ENCODE measurements at places on chromosomes 7 and 10. TPM values are rescaled to one million over a fixed set of nuclear protein-coding genes. Genes with fewer than 3 reads are reported as not detected.

The CLDN3 gene
- total RNA-seq = not detected

The ODAD2 gene
- 0.25 TPM for total RNA-seq

The PTPN20 gene
- total RNA-seq = 1.5 TPM

DNA sequence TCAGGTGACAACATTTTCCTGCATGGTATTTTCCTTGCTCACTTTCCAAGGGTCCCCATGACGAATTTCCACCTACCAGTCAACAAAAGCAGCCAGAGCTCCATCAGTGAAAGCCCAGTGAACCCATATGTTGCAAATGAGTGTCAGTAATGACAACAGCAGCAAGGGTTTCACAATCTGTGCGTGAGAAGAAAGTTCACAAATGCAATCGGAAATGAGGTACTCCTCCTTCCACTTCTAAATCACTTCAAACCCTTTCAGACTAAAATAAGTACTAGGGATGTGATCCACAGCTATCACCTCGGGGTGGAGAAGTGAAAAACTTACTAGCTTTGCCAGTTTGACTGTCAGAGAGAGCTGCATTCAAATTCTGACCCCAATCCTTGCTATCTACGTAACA lies 55.6 kb upstream of the BET1 start:
- no peak overlapping the region for H3K27ac ChIP-seq
- H3K27me3 ChIP-seq = no peaks in the 10 kb centered on the region
- H3K36me3 ChIP-seq = no peaks in the 10 kb centered on the region
- no peak overlapping the region for H3K4me3 ChIP-seq
- DNase-seq = no peak

GRCh38 chr10:65798133-65798532 lies 1127.7 kb upstream of the LRRTM3 start:
- no peak for DNase-seq
- no peak overlapping the region for H3K4me3 ChIP-seq
- H3K4me1 ChIP-seq = no peaks in the 10 kb centered on the region
- no peak overlapping the region for H3K27ac ChIP-seq
- no peaks in the 10 kb centered on the region for H3K27me3 ChIP-seq

GRCh38 chr10:50622706-50623662 lies 772 bp downstream of the SGMS1 start:
- H3K27ac ChIP-seq = peak overlapping the region; percentile 98
- peaks cover 41% of the 10 kb centered on the region for H3K4me1 ChIP-seq
- no peaks in the 10 kb centered on the region for H3K27me3 ChIP-seq
- peak overlapping the region; percentile 86 for H3K4me3 ChIP-seq

GRCh38 chr7:34726221-34726620 lies 68.2 kb downstream of the NPSR1 start:
- H3K4me3 ChIP-seq = no peak overlapping the region
- H3K36me3 ChIP-seq = no peaks in the 10 kb centered on the region
- H3K27me3 ChIP-seq = no peaks in the 10 kb centered on the region
- no peaks in the 10 kb centered on the region for H3K4me1 ChIP-seq
